ENCODE measurements at places on chromosomes 6 and 20.

DNA sequence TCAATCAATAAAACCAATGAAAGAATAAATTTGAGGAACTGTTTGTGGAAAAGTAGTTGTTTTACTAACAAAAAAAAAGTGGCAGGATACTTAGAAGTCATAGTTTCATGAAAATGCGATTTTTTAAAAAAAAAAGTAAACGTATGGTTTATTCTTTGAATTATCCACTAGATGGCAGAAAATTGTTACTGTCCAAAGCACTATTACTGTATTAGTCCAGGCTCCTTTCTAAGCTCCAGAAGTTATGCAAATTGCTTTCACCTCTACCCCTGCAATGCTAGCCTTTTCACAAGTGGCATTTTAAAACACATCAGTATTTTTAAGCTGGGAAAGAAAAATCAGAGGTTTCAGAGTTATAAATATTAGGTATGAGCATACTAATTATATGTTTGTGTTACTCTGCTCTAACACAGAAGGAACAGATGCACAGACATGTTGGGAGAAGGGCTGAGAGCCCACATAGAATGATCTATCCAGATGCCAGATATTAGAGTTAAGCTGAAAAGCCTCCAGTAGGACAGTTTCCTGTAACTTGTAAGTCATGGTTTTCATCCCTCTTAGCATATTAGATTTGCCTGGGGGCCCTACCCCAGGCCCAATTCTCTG lies 63.9 kb downstream of the FHL5 start:
- DNase-seq = no peak

DNA sequence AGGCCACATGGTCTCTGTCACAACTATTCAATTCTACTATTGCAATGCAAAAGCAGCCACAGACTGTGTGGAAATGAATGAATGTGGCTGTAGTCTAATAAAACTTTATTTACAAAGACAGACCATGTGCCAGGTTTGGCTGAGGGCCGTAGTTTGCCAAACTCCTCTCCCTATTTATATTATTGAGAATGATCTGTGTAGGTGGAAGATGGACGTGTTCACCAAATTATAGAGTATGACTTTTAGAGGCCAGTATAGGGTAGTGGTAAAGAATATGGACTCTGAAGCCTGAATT lies 125.7 kb upstream of the MYLIP start:
- DNase-seq = no peak

GRCh38 chr6:169659820-169660610 lies 41.8 kb downstream of the WDR27 start:
- DNase-seq = no peak

GRCh38 chr20:22226849-22227700 lies 357.3 kb downstream of the FOXA2 start:
- no peak for DNase-seq

- peak; percentile 11 for DNase-seq
Observed at GRCh38 chr6:138404666-138405337, 779 bp downstream of the HEBP2 start.

Data from stimulated activated CD4-positive, alpha-beta T cell treated with anti-CD3 and anti-CD28 coated beads, Interleukin-4, amount 100 ng/mL, for 4 hours (primary cell).